Stimulated activated CD4-positive, alpha-beta T cell treated with anti-CD3 and anti-CD28 coated beads, Interleukin-15, amount 100 ng/mL, for 24 hours (primary cell): ENCODE measurements at places on chromosomes 7 and 10.

GRCh38 chr7:89796481-89796880 lies 357.8 kb upstream of the STEAP1 start:
- no peak for DNase-seq

GRCh38 chr7:18552316-18552916 lies 56.9 kb downstream of the HDAC9 start:
- DNase-seq, result no peak

- DNase-seq, result no peak
Measured at GRCh38 chr10:20874261-20874660, 22.9 kb downstream of the NEBL start.

GRCh38 chr7:106865130-106866041 lies at the start of gene PIK3CG:
PIK3CG (plus strand) TSS chr7:106865282; CDS start chr7:106867562, 2,280 bp downstream.
- DNase-seq, result no peak

GRCh38 chr10:119782981-119783664 lies 57.3 kb downstream of the INPP5F start:
- DNase-seq, result no peak

DNA sequence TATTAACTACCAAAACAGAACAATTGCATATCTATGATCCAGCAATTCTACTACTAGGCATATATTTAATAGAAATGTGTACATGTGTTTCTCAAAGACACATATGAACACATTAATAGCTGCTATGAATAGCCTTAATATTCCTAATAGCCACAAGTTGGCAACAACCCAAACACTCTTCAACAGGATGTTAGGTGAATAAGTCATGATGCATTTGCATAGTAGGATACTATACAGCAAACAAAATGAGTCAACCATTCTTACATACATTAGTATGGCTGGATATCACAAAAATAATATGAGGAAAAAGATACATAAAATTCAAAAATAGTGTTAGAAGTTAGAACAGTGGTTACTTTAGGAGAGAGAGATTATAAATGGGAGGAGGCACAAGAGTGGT lies 26.8 kb upstream of the ZNF746 start:
- no peak for DNase-seq

- DNase-seq, result no peak
Measured at GRCh38 chr7:17131983-17132655, 166.3 kb upstream of the AHR start.

DNA sequence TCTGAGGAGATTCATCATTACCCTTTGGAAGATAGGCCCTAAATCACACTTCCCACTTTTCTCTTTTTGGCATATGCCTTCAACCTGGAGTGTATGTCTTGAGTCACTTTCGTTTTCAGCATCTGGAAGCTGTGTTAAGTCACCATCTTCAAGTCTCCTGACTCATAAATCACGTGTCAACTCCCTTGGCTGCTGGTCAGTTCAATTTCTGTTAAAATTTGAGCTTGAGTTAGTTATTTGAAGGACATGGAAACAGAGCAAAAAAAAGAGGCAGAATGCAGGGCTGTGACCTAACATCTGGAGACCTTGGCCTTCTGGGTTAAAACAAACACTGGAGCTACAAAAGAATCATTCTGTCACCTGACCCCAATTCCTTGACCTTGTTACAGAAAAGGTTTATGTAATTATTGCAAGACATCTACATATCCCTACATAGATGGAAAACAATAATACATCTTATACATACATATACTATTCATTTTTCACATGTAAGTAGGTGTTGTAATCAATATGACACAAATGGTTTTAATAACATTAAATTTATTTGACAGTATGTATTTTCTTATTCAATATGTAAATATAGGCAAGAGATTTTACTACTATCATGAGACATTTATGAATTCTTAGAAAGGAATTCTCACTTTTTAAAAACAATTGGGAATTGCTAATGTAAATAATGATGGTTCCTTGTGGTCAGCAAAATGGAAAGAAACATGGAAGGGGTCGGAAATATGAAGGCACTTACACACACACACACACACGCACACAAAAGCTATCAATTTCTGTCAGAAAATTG lies 169.7 kb upstream of the PHYHIPL start:
- no peak for DNase-seq

GRCh38 chr10:132675031-132675740 lies 110.8 kb downstream of the NKX6-2 start:
- no peak for DNase-seq

- no peak for DNase-seq
Measured at GRCh38 chr7:108245523-108246226, 115.5 kb upstream of the LAMB4 start.

- DNase-seq, result no peak
Measured at GRCh38 chr10:74500816-74501215, 325.6 kb upstream of the KAT6B start.

DNA sequence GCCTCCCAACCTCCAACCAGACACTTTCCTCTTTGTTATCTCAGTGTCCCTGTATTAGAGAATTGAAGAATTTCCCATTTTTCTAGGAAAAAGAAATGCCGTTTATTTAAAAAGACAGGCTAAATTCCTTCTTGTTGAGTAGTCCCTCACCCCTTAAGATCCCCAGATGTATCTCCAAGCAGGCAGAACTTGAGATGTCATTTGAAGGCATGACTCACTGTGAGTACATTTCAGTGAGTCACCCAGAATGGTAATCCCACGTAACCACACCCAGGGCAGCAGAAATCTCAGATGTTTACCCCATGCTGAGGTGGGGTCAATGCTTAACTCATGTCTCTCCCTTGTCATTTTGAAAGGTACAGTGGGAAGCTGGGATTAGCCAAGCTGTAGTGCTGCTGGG lies 4.4 kb downstream of the ZNF655 start:
- DNase-seq, result peak; percentile 61

DNA sequence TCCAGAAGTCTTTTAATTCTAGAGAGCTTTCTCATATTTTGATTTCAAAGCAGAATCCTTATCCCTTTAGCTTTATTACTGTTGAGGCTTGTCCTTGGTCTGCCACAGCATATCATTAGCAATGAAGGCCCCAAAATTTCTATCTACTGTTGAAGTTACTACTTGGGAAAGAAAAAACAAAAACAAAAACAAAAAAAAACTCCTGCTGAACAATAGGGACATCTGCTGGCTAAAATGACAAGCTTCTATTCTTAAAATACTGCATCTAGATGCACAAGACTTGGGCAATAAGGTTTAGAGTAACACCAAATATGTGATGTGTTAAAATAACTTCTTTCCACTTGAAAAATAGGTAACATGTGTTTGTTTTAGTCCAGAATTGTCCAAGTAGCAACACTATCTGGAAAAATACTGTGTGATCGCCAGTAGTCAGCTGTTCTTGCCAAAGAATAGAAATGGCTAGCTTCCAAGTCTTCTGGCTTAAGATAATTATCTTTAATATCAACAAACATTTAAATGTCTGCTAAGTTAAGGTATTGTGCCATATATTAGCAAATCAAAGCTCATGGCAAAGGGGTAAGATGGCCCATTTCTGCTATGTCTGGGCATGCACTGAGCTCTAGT lies 3.8 kb upstream of the DMTF1 start:
- DNase-seq, result no peak

DNA sequence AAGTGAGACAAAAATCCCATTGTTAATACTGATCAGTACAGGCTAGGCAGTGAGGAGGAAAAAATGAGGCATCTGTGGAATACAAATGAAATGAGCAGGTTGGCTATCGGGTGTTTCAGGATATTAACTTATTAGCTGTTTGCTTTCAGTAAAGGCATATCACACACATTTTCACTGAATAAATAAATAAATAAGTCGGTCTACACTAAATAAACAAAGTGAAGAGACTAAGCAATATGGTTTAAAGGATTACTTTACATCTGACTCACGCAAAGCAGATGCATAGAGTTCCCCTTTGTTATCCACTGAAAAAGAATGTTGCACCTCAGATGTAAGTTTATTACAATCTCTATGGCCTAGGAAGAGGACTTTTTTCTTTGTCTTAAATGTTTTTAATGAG lies 6.3 kb upstream of the SEMA3A start:
- no peak for DNase-seq

GRCh38 chr7:96497567-96497966 lies 175.7 kb upstream of the SLC25A13 start:
- no peak for DNase-seq

GRCh38 chr10:99966306-99966705 lies 43.4 kb downstream of the DNMBP start:
- DNase-seq, result no peak

DNA sequence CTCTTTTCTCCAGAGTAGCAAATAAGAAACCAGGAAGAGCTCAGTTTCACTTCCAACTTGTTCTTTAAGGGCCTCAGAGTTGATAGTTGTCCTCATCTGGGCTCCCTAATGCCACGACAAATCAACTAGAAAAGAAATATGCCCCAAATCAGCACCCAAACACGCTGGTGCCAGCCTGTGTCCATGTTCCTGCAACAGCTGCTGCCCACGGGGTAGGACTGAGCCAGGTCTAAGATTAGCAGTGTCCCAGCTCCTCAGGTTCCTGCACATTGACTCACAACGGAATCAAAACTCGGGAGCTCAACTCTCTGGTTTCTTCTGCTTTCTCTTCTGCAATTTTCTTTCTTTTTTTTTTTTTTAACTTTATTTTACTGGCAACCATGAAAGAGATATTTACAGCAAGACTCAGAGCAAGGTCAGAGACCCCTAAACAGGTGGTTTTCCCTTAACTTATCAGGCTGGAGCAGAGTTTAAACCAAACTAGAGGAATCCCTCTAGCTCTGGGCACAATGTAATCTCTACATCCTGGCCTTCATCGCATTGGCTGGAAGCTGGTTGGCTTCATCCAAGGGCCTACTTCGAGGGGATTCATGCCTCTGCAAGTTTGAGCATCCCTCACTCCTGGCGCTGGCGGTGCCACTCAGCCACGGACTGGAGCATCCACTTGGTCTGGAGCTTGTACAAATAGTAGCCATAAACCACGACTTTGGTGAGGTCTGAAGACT lies 126.1 kb downstream of the PFKFB3 start:
- no peak for DNase-seq

GRCh38 chr10:78524342-78524741 lies 490.7 kb downstream of the RPS24 start:
- DNase-seq, result no peak

- DNase-seq, result no peak
Measured at GRCh38 chr10:24207341-24207740, 1.6 kb upstream of the KIAA1217 start.

- DNase-seq, result no peak
Measured at GRCh38 chr7:88212918-88213317, 6.9 kb downstream of the SRI start.

- DNase-seq, result no peak
Measured at GRCh38 chr10:7046615-7047014, 364.2 kb downstream of the SFMBT2 start.

DNA sequence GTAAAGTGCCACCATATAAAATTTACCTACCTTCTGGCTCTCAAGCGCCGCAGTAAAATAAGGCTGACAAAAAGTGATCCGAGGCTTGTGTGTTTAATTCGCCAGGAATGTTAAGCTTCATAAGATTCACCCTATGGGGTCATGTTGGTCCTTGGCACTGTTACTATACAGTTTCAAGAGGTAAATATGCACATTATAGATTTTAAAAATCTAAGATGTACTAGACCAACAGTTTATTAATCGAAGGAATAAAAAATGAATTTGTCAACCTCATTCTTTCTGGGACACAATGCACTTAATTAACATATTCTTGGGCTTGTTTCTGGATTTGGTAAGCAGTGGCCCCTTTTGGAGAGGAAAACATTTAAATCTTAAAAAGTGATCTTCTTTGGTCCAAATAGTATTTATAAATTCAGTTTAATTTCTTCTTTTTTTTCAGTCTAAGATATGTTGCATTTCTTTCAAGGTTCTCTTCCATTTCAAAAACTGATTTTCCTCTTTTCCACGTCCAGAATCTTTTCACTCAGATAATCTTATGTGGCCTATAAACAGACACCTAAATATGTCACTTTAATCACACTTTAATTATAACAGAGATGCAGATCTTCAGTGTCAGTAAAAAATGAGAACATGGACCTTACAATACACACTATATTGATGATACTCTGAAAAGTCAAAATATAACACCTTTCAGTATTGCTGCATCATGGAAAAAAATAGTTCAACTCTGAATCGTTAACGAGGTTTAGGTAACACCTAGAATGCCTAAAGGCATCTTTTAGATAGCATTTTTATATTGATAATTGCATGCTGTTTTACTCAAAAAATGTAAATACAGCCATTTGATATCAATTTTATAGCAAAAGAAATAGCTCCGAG lies 3.8 kb upstream of the SKIDA1 start:
- DNase-seq, result no peak

GRCh38 chr10:16566202-16566805 lies 44.6 kb upstream of the C1QL3 start:
- DNase-seq, result no peak

DNA sequence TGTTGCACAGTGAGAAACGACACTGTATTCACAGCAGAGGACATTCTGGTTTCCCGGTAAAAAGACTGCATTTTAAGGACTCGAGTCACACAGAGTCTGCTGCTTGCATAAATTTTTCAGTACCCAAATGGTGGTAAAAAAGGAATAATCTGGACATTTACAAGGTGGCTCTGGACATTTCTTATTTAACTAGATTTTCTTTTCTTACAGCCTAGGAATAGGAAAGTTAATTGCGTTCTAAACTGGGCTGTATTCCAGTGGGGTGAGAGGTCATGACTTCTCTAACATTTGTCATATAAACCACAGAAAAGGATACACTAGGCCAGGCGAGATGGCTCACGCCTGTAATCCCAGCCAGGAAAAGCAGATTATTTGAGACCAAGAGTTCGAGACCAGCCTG lies 237.5 kb upstream of the KLF6 start:
- no peak for DNase-seq

- DNase-seq, result no peak
Measured at GRCh38 chr10:15739254-15739970, 19.7 kb upstream of the ITGA8 start.

DNA sequence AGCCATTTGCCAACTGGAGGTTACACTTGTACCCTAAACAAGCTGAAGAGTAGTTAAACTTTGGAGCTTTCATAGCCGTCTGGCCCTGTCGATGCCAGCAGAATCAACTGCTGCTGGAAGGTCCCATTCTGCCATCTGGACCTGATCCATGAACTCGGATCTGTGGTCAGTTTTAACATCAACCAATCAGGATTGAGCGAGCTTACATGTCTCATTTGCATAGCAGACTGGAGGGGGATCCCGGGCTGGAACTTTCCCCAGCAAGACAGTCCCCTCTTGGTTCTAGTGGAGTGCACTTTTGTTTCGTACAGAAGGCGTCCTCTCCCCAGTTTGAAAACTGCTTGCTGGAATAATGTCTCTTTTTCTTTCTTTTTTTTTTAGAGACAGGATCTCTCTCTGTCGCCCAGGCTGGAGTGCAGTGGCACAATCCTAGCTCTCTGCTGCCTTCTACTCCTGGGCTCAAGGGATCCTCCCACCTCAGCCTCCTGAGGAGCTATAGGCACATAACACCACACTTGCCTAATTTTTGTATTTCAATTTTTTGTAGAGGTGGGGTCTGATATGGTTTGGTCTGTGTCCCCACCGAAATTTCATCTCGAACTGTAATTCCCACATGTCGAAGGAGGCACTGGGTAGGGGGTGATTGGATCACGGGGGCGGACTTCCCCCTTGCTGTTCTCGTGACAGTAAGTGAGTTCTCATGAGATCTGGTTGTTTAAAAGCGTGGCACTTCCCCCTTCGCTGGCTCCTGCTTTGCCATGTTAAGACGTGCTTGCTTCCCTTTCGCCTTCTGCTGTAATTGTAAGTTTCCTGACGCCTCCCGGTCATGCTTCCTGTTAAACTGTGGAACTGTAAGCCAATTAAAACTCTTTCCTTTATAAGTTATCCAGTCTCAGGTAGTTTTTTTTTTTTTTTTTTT lies 42.8 kb upstream of the SEPHS1 start:
- DNase-seq, result no peak

GRCh38 chr7:38682606-38683005 lies 51.4 kb upstream of the AMPH start:
- no peak for DNase-seq

- DNase-seq, result no peak
Measured at GRCh38 chr10:36256948-36257356, 614.9 kb upstream of the FZD8 start.
